ENCODE measurements at places on chromosomes 11 and 22. TPM values are rescaled to one million over a fixed set of nuclear protein-coding genes. Genes with fewer than 3 reads are reported as not detected.

DNA sequence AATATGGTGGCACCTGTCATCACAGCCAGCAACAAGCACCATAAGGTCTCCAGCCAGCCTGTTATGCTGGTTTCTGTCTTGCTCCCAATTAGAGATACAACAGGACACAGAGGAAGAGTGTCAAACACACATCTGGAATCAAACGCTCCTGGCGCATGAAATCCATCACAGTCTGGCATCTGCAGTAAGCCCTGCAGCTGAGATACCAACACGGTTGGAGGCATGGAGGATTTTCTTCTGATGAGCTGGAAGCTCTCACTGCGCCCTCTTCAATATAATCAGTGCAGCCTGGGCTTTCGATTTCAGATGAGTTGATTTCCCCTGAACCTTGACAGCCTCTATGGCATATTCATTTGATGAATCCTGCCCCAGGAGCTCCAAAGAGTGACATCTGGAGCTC, 27.8 kb upstream of the CARS1 start:
- no peak for DNase-seq

- DNase-seq, result no peak
Observed at GRCh38 chr11:3115321-3115720, 49.8 kb downstream of the OSBPL5 start.

- peak; percentile 60 for DNase-seq
Observed at GRCh38 chr11:124538019-124538418, 5.4 kb downstream of the OR8B12 start.

DNA sequence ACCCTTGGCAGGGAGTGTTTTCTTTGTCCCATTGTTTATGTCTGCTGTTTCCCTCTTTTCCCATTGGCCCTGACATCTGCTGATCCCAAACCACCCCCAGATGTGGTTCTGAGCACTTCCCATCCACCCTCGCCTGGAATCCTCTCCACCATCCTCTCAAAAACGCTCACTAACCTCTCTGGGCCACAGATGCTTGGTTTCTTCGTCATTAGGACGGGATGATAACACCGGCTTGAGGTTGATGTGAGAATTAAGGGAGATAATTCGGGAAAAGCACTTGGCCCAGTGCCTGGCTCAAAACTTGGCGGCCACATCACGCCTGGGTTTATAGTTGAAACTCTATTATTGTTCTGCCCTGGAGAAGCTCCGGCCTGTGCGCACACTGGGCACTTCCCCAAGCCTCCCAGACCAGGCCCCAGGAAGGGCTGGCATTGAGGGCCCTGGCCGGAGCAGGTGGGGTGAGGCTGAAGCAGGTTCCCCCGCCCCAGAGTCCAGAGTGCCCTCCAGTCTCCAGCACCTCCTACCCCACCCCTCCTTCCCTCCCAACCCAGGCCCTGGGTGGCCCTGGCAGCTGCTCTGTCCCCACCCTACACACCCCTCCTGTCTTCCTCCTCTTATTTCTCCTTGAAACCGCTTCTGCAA, 63.7 kb downstream of the CYTH4 start:
- DNase-seq, result peak; percentile 65

The PATE1 gene
- not detected for total RNA-seq

The TCN1 gene
- total RNA-seq, result 16.8 TPM

DNA sequence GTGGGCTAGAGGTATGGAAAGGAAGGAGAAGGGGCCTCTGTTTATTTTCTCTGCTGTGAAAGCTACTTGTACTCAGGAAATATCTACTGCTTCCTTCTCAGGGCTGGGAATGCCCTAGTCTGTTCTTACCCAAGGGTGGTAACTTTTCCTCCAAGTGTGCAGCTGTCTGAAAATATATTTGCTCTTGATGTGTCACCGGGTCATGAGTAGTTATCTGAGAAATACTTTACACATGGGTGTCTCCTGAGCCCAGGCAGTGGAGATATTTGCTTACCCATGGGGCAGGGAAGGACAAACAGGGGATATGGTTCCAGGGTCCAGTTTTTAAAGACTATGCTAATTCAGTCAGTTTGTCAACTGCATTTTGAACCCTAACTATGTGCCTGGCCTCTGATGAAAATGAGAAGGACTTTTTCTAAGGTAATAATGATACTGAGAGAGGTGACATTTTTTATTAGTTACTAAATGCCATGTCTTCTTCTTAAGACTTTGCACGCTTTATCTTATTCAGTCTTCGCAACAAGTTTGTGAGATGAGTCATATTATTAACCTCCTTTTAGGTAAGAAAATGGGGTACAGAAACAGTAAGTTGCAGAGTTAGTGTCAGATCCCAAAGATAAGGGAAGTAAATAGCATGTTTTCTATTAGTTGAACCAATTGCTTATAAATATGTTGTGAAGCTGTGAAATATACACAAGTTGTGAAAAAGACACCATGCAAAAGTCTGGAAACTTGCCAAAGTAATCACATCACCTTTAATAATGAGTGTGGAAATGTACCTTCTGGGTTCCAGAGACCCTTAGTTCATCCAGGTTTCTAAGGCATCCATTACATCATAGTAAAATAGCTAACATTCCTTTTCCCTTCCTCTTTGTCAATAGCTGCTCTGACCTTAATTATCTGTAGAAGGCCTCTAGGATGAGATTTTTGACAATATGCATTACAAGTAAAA, 22.9 kb downstream of the SYTL2 start:
- DNase-seq, result peak; percentile 38

The CD3G gene
- total RNA-seq, result not detected

The SOX6 gene
- total RNA-seq, result 2.3 TPM

The ZNF143 gene
- total RNA-seq, result 19.5 TPM

Data from mammary epithelial cell (primary cell).